ENCODE measurements at places on chromosomes 13 and 19.

GRCh38 chr19:33763633-33764371 is 32.9 kb upstream of the KCTD15 start:
- DNase-seq = no peak

- DNase-seq = no peak
Observed at GRCh38 chr13:113122550-113123225, at the start of gene F10. Gene F10, plus strand, starts transcription at chr13:113122799. Its CDS starts 57 bp downstream, at chr13:113122856.

DNA sequence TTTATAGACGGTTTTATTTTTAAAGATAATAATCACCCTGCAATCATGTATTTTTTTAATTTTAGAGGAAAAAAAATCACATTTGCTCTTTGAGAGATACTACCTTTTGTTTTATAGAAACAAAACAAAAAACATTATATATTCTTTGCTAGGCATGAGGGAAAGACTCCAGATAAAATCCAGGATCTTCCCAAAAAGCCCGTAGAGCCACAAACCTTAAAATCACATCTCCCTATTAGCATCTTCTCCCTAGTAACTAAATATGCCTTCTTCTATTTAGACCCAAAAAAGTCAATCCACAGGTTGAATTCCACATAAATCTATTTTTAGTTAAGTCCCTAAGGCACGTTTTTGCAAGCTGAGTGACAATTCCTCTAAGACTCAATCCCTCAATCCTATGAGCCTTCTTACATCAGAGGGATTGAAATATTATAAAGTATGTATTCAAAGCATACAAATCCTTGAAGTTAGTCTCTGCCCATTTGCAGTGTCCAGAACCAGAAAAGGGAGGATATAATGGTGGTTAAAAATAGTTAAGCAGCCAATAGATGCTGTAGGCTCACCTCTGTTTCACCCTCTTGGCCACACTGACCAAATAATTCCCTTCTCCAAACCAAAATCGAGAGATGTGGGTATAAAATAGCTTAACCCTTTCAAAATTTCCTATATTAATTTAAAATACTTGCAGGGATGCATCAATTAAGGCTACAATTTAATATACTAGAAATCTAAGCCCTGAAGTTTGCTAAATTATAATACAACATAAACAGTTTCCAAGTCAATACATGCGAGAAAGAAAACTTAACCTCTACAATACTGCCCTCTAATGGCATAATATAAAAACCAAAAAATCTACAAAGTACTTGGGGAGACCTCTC is 64.0 kb downstream of the SERP2 start:
- peak; percentile 46 for DNase-seq

DNA sequence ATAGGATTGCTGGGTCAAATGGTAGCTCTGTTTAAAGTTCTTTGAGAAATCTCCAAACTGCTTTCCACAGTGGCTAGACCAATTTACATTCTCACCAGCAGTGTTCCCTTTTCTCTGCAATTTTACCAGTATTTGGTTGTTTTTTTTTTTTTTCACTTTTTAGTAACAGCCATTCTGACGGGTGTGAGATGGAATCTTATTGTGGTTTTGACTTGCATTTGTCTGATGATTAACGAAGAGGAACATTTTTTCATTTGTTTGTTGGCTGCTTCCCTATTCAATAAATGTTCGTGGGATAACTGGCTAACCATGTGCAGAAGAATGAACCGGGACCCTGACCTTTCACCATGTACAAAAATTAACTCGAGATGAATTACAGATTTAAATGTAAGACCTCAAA is 31.2 kb downstream of the CYP4F2 start:
- DNase-seq = no peak

GRCh38 chr13:60230593-60230992 is 66.9 kb upstream of the DIAPH3 start:
- no peak for DNase-seq

DNA sequence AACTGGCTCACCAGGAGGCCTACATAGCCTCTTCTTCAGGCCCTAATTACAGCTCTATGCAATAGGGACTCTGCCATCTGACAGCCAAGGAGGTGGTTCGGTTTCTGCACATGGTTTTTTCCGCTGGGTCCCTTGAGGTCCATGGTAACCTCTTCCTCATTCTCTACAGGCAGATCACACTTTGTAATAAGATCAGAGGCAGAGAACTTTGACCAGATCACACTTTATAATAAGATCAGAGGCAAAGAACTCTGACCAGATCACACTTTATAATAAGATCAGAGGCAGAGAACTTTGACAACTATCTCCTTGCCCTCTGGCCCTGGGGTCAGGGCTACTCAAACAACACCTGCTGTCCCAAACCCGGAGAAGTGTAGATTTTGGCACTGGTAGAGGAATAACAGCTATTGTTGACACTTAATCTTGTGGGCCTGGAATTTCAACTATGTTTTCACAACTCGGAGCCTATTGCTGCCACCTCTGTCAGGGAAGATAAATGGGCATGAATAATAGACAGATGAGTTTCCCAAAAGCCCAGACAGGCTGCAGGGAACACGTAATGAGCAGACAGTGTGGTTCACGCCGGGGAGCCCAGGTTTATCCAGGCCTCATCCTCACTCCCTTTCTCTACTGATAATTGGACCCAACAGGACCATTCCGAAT is 246.1 kb downstream of the UQCRFS1 start:
- no peak for DNase-seq

DNA sequence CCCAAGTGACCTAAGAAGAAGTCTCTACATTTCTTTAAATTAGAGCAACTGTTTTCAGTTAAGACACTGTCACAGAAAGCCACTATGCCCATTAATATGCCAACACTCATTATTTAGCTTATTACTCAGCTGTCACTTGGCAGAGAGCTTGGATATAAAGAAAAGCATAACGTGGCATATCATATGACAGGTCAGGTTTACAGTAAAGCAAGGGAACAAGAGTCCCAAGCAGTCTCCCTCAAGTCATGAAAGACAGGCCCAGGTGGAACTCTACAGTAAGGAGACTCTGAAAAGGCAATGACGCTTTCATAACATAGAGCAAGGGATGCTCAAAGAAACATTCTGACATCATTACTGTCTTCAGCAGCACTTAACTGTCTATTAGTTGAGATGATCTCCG is 6.3 kb downstream of the LHFPL6 start:
- no peak for DNase-seq

GRCh38 chr13:107407074-107407473 is 808.3 kb downstream of the LIG4 start:
- no peak for DNase-seq

- no peak for DNase-seq
Observed at GRCh38 chr19:53782698-53783097, 41.4 kb downstream of the NLRP12 start.

- no peak for DNase-seq
Observed at GRCh38 chr13:114054264-114054663, 78.2 kb downstream of the RASA3 start.

- no peak for DNase-seq
Observed at GRCh38 chr13:35723821-35724220, 247.3 kb upstream of the MAB21L1 start.

GRCh38 chr13:110332750-110333149 is 25.7 kb downstream of the COL4A2 start:
- DNase-seq = no peak

- DNase-seq = no peak
Observed at GRCh38 chr19:12478234-12478941, 6.2 kb downstream of the ZNF709 start.

Measured in NCI-H1694 (cell line).